ENCODE measurements at places on chromosomes 7 and 10. TPM values are rescaled to one million over a fixed set of nuclear protein-coding genes. Genes with fewer than 3 reads are reported as not detected.

The CREM gene
- total RNA-seq: 20.3 TPM

DNA sequence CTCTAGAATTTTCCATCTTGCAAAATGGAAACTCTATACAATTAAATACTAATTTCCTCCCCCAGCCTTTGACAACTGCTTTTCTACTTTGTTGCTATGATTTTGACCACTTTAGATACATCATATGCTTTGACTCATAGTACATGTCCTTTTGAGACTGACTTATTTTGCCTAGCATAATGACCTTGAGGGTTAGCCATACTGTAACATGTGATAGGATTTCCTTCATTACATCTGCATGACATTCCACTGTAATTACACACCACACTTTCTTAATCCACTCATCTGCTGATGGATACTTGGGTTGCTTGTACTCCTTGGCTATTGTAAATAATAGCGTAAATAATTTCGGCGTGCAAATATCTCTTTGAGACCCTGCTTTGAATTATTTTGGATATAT is 127.7 kb downstream of the JAZF1 start:
- H3K4me1 ChIP-seq: no peaks in the 10 kb centered on the region
- H3K27me3 ChIP-seq: no peaks in the 10 kb centered on the region
- H3K36me3 ChIP-seq: no peaks in the 10 kb centered on the region
- H3K4me3 ChIP-seq: no peak overlapping the region
- H3K27ac ChIP-seq: no peak overlapping the region

DNA sequence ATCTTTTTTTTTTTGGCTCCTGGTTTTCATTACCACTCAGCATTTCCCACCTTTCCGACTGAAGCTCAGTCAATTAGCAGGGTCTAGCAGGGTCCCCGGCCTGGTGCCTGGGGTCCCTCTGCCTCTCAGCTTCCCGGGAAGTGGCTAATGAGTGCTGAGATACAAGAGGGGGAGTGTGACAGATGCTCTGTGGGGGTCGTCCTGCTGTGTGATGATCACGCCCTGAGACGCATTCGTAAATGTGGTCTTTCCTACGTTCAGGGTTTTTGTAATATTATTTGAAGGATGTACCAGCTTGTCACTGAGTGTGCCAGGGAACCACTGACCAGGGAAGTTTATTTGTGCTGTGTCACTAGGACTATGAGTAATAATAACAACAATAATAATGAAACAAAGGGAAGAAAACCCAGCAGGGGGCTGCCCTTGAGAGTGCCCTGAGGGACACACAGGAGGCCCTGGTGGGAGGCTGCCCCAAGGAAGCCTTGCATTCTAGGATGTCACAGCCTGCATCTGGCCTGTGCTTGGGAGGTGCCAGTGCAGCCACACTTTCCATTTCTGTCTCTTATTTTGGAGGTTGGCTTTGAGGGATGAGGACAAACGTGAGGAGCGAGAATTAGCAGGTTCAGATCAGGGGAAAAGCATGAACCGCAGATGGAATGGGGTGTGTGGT is 337.8 kb downstream of the ADARB2 start:
- no peaks in the 10 kb centered on the region for H3K36me3 ChIP-seq
- H3K27me3 ChIP-seq: peaks cover 46% of the 10 kb centered on the region
- no peak for DNase-seq
- no peaks in the 10 kb centered on the region for H3K4me1 ChIP-seq
- H3K4me3 ChIP-seq: no peak overlapping the region
- no peak overlapping the region for H3K27ac ChIP-seq

DNA sequence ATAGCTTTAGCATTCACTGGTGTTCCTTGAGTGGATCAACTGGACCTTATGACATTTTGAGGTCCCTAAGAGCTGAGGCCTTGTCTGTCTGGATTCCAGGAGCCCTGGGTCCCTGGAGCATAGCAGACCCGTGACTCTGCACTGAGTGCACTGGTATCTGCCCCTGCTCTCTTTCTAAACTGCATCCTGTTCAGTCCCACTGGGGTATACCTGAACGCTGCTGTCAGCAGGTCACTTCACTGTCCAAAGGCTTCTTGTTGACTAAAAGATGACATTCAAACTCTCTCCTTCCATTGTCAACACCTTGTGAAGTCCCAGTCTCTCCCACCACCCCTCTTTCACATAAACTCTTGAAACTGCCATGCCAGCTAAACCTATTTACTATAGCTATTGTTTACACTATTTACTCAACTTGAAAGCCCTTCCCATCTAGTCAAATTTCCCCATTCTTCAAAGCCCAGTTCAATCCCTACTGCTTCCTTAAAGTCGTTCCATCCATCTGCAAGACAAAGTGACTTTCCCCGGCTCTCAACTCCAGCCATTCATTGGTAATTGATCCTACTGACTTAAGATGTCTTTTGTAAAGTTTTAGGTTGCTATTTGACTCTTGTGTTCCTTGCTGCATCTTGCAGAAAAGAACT is 523.3 kb downstream of the KCNMA1 start:
- no peak overlapping the region for H3K27ac ChIP-seq
- H3K4me3 ChIP-seq: no peak overlapping the region
- H3K36me3 ChIP-seq: no peaks in the 10 kb centered on the region
- H3K4me1 ChIP-seq: peaks cover 6% of the 10 kb centered on the region
- peaks cover 48% of the 10 kb centered on the region for H3K27me3 ChIP-seq

GRCh38 chr7:51309361-51310130 is 7.1 kb downstream of the COBL start:
- peaks cover 23% of the 10 kb centered on the region for H3K4me1 ChIP-seq
- H3K36me3 ChIP-seq: peaks cover 5% of the 10 kb centered on the region
- DNase-seq: no peak
- H3K27ac ChIP-seq: no peak overlapping the region
- H3K27me3 ChIP-seq: no peaks in the 10 kb centered on the region

- no peaks in the 10 kb centered on the region for H3K27me3 ChIP-seq
- peak overlapping the region; percentile 83 for H3K4me3 ChIP-seq
- H3K4me1 ChIP-seq: peaks cover 10% of the 10 kb centered on the region
- H3K36me3 ChIP-seq: peaks cover 52% of the 10 kb centered on the region
- H3K27ac ChIP-seq: peak overlapping the region; percentile 99
These were observed 644 bp downstream of the PPP1R35 start for GRCh38 chr7:100435401-100436304.

DNA sequence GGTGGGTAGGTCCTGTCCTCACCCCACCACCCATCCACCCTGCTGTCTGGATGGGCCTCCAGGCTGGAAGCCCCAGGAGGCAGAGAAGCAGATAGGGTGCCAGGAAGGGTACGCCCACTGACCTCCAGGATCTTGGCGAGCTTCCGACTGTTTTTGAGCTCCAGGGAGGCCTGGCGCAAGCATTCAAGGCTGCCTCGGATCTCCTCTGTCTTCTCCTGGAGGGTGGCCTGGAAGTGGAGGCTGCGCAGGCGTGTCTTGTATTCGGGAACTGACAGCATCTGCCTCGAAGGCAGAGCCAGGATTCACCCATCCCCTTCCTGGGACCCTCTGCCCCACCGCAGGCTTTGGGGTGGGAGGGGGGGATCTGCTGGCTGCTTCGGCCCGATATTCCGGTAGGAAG is 48.4 kb downstream of the GRID2IP start:
- H3K27me3 ChIP-seq: peaks cover 24% of the 10 kb centered on the region
- H3K27ac ChIP-seq: no peak overlapping the region
- peaks cover 7% of the 10 kb centered on the region for H3K4me1 ChIP-seq
- DNase-seq: no peak
- peaks cover 20% of the 10 kb centered on the region for H3K36me3 ChIP-seq
- peak overlapping the region; percentile 84 for H3K4me3 ChIP-seq

- DNase-seq: peak; percentile 18
- H3K36me3 ChIP-seq: no peaks in the 10 kb centered on the region
- no peaks in the 10 kb centered on the region for H3K4me1 ChIP-seq
- H3K27me3 ChIP-seq: no peaks in the 10 kb centered on the region
- H3K4me3 ChIP-seq: no peak overlapping the region
- H3K27ac ChIP-seq: no peak overlapping the region
These were observed 6.5 kb upstream of the SNX10 start for GRCh38 chr7:26284995-26285632.

DNA sequence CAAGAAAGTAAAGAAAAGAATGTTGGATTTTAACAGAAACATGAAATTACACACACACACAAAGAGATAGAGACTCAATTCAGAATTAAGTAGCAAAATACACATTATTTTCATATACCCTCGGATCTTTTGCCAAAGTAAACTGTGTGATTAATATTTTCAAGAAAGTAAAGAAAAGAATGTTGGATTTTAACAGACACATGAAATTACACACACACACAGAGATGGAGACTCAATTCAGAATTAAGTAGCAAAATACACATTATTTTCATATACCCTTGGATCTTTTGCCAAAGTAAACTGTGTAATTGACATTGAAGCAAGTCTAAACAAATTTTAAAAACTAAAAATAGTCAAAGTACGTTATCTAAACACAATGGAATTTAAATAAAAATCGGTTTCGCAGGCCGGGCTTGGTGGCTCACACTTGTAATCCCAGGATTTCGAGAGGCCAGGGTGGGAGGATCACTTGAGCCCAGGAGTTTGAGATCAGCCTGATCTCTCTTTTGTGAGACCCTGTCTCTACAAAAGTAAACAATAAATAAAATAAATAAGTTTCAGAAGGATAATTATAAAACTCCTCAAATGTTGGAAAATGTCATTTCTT is 337.3 kb upstream of the MAGI2 start:
- no peak for DNase-seq
- no peaks in the 10 kb centered on the region for H3K4me1 ChIP-seq
- H3K27ac ChIP-seq: no peak overlapping the region
- no peaks in the 10 kb centered on the region for H3K27me3 ChIP-seq
- no peak overlapping the region for H3K4me3 ChIP-seq

DNA sequence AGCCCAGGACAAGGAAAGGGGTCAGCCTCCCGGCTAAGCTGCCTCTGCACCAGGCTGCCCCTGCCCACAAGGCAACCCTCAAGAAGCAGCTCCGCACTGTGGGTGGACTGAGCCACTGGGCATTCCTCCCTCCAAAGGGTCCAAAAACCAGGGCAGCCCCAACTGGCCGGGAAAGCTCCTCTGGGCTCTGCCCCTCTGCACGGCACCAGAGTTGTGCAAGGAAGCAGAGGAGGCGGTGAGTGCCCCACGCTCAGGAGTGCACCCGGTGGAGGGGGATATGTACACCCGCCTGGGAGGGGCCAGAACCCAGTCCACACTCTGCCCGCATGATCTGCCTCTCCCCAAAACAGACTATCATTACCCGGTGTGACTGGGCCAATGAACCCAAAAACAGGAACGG is 43.8 kb downstream of the PTPRN2 start:
- no peaks in the 10 kb centered on the region for H3K4me1 ChIP-seq
- H3K27ac ChIP-seq: no peak overlapping the region
- H3K27me3 ChIP-seq: no peaks in the 10 kb centered on the region
- peaks cover 6% of the 10 kb centered on the region for H3K36me3 ChIP-seq
- DNase-seq: no peak

- peaks cover 81% of the 10 kb centered on the region for H3K27me3 ChIP-seq
- H3K4me1 ChIP-seq: no peaks in the 10 kb centered on the region
- H3K36me3 ChIP-seq: no peaks in the 10 kb centered on the region
These were observed 55.0 kb upstream of the JCAD start for GRCh38 chr10:30114401-30114800.

The ADAMTS14 gene
- 0.12 TPM for total RNA-seq

- peaks cover 5% of the 10 kb centered on the region for H3K4me1 ChIP-seq
- H3K4me3 ChIP-seq: no peak overlapping the region
- peak overlapping the region; percentile 41 for H3K27ac ChIP-seq
These were observed 9.4 kb upstream of the HK1 start for GRCh38 chr10:69268761-69269416.

DNA sequence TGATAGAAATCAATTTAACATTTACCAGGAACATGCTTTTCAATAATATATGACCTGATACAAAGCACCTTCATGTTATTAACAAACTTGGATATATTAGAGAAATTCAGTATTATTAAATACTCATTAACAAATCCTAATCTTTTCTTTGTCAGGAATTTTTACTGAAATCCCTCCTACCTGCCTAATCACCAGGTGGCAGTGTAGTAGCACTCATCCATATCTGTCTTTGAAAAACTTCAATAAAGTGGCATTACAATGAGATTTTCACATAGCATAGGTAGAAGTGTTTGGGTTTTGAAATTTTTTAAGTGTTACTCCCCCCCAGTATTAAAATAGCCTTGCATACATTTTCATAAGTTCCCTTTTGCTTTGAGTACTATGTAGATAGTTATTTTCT is 1246.6 kb upstream of the LRRN3 start:
- H3K4me3 ChIP-seq: no peak overlapping the region
- H3K27me3 ChIP-seq: no peaks in the 10 kb centered on the region
- no peaks in the 10 kb centered on the region for H3K4me1 ChIP-seq
- peak; percentile 34 for DNase-seq
